ENCODE measurements at places on chromosomes 5 and 9. TPM values are rescaled to one million over a fixed set of nuclear protein-coding genes. Genes with fewer than 3 reads are reported as not detected.

DNA sequence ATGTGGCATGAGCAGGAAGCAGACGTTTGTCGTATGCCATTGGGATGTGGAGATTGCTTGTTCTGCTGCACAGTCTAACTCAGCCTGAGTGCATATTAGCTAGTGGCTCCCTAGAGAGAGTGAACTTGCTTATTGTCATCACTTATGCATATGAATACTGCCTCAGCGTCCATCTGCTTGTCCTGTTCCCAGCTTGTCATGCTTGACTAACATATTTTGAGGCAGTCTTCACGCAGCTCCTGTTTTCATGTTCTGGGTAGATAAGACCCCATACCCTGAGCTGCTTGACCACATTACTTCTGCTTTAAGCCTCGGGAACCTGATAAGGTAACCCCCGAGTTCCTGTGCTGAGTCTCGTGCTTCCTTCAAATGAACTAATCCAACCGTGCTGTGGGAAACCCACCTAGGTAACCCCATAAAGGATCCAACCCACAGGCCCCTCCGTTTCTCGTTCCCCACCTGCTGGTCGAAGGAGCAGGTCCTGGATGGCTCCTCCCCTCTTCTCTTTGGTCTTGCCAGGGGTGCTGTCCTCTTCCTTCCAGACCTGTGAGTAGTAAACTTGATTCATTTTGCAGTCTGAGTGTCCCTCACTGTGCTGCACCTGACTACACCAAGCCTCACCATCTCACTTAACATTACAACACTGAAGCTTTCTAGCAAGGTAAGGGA, 25.0 kb downstream of the ANKRD33B start:
- no peak for DNase-seq

Gene CCDC192
- total RNA-seq, result not detected

DNA sequence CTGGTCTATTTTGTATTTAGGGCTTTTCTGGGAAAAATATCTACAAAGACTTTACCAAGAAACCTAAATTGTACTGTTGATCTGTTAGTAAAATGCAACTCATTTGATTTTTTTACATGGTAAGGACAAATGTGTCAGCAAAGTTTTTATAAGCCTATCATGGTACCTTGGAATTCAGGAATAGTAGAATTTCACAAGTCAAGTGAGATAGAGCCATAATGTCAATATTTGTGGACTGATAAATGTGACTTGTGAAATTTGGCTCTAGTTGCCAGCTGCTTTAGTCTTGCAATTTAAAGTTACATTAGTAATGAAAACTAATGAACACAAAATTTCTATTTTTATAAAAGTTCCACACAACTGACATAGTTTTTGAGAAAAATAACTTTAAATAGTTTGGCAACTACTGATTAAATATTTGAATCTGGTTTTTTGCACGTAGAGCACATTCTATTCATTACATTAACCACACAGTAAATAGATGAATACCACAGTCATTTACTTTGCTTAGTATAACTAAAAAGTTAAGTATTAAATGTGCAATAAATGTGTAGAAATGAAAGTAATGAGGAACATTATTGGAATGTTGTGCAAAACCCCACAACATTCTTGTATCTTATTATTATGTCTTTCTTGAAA, 41.2 kb upstream of the RIOK2 start:
- DNase-seq, result no peak

DNA sequence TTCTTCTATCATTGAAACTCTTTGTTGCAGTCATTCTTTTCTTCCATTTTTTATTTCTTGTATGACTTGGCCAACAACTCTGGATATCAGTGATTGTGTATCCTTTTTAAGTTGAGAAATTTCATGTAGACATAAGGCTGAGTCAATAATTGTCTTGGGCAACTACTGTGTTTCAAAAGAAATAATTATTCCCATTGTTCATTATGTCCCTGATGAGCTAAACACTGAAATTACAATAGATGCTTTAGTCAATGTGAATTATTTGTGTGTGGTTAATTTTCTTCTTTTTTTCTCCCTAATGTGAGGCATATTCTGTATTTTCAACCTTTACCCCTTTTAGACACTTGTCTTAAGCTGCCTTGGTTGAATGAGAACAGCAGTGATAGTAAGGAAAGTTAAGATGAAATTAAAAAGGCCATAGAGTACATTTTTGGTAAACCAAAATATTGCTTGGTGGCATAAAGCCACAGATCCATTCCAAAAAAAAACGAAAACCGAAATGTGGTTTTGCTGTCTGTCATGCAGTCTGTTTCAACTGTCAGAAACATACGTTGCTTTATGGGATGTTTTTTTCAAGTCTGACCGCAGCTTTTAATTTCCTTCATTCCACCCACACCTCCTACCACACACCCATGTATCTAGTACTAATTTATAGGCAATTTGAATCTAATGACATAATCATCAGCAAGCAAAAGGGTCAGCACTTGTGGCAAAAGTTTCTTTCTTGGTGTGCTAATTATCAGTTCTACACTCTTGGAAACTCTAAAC, 21.1 kb downstream of the TLE4 start:
- peak; percentile 46 for DNase-seq

GRCh38 chr9:91429501-91429900, 5.9 kb upstream of the NFIL3 start:
- no peak for DNase-seq

- no peak for DNase-seq
These were observed 4.6 kb downstream of the STKLD1 start for GRCh38 chr9:133380734-133381133.

DNA sequence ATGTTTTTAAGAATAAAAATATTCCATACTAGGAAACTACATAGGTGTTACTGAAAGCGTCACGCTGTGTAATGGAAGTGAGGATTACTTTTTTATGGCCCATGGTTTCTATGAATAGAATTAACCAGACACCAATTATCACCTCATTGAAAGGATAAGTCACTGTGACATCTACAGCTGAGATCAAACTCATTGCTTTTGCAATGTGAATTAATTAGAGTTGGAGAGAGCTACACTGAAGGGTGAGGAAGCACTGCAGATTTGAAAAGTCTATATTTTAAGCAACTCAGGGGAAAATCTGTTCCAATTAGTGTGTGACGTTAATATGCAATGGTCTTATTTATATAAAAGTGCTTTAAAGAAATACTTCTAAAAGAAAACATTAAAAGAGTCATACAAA, 1300.1 kb upstream of the DMAC1 start:
- DNase-seq, result no peak

DNA sequence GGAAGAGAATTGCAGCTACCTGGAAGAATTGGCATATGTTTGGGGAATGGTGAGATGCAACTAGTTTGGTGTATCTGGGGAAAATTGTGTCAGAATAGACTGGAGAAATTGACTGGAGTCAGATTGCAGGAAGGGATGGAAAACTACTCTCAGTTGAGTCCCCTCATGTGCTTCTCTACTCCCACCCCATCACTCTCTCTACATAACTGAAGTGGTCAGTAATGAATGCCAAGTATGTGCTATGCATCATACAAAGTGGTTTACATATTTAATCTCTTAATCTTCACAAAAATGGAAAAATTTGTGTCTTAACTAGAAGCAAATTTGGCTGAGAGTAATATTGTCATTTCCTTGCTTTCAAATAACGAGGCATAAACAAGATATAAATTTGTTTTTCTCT, 146.4 kb upstream of the TNC start:
- no peak for DNase-seq

Gene UBE2D2
- total RNA-seq, result 169 TPM

- no peak for DNase-seq
These were observed 14.9 kb downstream of the LHFPL2 start for GRCh38 chr5:78633700-78634099.

DNA sequence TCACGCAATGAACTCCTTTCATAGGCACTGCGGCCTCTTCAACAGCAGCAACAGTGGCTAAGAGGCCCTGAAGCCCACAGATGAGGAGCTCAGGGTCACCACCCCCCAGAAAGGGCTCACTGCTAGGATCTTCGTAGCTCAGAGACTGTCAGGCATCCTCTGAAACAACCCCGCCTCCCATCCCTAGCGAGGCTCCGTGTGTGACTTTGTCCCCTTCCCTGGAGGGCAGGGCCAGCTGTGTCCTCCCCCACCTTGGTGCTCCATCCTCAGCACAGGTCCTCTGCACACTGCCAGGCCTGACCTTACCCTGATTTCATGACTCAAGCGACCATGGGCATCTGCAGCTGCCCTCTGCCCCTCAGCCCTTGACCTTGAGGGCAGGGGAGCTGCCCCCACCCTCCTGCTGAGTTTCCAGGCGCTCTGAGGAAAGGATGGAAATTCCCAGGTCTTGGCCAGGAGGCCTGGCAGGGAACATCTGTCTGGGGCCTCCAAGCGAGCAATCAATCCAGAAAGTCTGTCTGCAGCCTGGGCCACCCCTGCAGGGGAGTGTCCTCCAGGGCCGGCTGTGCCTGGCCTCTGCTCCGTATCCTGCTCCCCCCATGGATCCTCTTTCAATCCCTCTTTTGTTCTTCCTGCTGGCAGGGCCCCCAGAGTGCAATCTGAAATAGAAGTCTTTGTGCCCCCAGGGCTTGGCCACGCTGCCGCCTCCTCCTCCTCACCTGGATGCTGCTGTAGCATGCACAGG, 6.8 kb upstream of the IRX4 start:
- DNase-seq, result no peak

DNA sequence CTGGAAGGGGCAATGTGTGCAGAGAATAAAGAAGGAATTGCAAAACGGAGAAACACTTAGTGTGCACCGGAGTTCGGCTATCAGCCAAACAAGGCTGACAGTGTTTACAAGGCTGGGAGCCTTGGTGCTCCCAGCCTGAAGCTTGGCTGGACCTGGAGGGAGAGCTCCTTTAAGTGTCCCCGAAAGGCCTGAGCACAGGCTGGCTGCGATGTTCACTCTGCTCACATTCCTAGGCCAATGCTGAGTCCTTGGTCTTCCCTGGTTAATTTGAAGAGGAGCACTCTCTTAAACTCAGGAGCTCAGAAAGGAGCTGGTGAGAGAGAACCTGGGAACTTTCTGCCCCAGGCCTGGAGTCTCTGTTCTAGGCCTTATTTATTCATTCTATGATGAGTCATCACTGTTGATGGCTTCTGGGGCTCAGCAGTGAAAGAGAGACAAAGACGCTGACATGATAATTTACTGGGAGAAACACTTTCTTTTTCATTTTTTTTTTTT, 88.6 kb upstream of the MYO10 start:
- DNase-seq, result no peak

DNA sequence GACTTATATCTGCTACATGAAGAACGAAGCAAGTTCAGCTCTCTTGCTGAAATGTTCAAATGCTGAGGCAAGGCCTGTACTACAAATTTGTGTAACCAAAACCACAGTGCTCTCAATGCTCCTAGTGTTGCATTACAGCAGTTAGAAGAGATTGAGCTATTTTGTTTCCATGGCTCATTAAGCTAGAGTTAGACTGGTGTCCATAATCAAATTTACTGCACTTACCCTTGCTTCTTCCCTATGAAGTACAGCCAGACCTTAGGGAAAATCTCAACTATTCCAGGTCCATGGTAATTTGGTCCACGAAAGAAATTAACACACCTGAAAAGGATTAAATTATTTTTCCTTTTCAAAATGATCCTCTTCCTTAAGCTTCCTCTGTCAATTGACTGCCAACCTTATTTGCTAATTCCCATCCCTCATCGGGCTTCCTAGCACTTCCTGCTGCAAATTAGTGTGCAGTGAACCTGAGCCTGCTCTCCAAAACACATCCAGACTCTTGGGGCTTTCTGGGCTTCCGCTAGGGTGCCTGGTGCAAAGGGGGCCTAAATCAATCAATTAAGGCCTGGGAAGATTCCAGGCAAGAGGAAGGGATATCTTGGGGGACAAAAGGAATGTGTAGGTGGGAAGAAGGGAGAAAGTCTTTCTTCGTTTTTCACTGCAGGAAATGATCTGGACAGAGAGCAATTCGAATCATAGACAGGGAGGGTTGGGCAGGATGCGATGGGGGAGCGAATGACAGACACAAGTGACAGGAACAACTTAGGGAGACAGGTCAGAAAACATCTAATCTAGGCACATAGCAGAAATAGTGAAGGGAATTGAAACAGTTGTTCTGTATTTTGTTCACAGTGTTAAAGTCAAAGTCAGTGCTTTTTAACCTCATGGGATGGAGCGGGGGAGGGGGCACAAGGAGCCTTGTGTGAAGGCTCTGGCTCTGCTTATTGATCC, 542.4 kb downstream of the RAB3C start:
- DNase-seq, result no peak

- no peak for DNase-seq
These were observed 10.3 kb upstream of the GLE1 start for GRCh38 chr9:128494108-128494745.

DNA sequence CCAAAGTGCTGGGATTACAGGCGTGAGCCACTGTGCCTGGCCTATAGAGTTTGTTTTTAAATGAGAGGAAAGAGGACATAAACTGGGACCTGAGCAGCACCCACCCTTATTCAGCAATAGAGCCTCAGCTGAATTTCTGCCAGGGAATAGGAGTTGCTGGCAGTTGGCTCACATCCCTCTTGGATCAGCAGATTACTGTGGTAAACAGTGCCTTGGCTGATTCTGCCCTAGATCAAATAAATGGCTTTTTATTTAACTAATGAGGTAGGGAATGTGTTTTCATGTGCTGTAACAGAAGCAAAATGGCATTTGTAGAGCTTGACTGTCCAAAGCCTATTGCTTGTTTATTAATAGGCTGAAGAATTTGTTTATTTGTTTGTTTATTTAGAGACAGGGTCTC, 2.1 kb downstream of the ARHGEF37 start:
- no peak for DNase-seq

Gene TAF11L5
- not detected for total RNA-seq

DNA sequence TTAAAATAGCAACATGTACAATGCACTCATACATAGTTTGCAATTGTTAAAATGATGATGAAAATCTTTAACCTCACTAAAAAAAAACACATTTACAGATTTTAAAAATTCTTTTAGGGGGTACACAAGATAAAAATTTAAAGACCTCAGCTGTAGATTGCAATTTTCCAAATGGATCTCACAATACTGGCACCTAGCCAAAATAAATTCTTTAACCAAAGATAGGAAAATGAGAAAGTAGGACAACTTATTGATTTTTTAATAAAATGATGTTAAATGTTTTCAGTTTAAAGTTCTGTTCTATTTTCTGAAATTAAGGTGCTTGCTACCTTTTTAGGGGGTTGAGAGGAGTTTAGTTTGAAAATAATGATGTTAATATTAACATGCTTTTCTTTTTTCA, 90.0 kb downstream of the PCSK1 start:
- DNase-seq, result no peak

DNA sequence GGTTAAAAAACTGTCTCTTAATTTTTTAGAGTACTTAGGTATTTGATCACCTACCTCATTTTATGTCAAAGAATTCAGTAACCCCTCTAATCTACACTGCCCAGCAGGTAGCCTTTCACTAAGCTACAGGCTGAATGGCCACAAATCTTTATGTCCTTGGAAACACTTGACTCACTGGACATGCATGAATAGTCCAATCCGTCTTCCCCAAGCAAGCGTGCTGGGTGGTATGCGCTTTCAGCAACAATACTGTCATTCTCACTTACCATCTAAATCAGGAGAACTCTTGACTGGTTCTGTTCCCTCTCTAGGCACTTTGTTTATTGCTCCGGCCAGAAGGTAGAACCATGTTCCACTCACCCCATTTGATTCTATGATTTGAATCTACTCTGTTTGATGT, 73.1 kb downstream of the TRPM3 start:
- no peak for DNase-seq

Measured in CD4-positive, alpha-beta memory T cell (primary cell).